ENCODE measurements at places on chromosomes 6 and 20.
A peak's percentile ranks its signal among the peaks of the same experiment; 100 is the strongest.

GRCh38 chr6:163651426-163651825 is 236.9 kb downstream of the QKI start:
- no peak for DNase-seq

- DNase-seq = no peak
Observed at GRCh38 chr20:21393166-21393565, 4.2 kb downstream of the NKX2-4 start.

- no peak for DNase-seq
Observed at GRCh38 chr6:17012421-17013225, 89.2 kb upstream of the STMND1 start.

GRCh38 chr6:13978102-13978640 is 53.4 kb downstream of the RNF182 start:
- DNase-seq = no peak

GRCh38 chr6:119865466-119866350 is 516.1 kb upstream of the MAN1A1 start:
- no peak for DNase-seq

DNA sequence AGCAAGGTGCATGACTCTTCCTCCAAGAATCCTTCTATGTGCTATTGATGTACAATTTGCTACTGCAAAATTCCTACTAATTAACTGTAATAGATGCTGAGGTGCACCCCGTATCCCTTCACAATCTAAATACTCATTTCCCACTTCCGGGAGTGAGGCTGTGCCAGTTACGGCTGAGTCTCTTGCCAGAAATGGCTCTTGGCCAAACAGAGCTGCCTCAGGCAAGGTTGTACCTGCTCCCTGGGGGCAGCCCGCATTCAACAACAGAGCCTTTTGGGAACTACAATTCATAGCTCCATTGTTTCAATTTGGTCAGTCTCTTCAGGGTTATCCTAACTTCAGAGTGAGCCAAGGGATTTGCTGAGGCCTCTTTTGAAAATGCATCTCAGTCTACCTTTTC is 789.8 kb upstream of the MAP3K7 start:
- no peak for DNase-seq

GRCh38 chr20:34546751-34547181 is 11.8 kb upstream of the MAP1LC3A start:
- DNase-seq = no peak

DNA sequence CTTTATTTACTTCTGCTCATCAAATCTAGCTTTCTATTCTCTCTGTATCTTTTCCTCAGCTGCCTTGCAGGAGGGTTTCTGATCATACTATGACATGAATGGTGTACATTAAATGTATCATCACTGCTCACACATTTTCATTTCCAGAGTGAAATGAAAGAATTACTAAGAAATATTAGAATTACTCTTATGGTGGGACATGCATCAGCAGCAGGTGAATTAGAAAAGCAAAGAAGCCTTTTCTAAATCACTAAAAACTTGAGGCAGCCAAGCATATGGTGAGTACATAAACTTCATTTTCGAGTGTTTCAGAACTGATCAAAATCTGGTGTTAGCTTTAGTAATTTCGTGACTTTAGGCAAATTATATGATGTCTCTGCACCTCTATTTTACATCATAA is 23.6 kb downstream of the IL17A start:
- no peak for DNase-seq

DNA sequence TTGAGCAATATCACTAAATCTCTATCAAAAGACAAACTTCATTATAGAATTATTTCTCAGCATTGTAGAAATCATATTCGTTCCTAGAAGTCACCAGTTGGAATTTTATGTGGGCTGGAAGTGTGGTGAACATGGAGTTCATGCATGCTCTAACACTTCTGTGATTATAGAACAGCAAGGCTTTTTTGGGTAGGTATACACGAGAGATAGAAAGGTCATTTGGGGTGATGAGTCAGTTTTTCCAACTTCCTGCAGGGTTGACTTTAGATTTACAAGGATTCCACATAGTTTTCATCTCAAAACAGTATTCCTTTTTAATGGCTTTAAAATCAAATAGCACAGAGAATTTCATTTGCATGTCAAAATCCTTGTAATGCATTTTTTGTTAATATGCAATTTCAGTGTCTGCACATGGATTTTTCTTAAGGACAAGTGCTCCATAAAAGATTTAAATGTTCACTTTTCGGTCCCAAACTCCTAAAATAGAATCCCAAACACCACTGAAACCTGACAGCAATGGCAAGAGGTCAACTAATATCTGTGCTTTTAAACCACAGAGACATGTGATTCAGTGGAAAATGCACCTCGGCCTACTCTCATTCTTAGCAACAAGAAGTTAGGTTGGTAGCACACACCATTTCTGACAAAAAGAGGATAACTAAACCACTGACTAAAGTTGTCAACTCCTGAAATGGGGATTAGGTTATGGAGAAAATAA is 211.0 kb downstream of the MOXD1 start:
- DNase-seq = no peak

- no peak for DNase-seq
Observed at GRCh38 chr6:160039441-160039840, 70.6 kb downstream of the IGF2R start.

- DNase-seq = no peak
Observed at GRCh38 chr6:118101831-118102345, 194.8 kb downstream of the SLC35F1 start.

GRCh38 chr20:21395666-21396598 is 1.4 kb downstream of the NKX2-4 start:
- DNase-seq = no peak

DNA sequence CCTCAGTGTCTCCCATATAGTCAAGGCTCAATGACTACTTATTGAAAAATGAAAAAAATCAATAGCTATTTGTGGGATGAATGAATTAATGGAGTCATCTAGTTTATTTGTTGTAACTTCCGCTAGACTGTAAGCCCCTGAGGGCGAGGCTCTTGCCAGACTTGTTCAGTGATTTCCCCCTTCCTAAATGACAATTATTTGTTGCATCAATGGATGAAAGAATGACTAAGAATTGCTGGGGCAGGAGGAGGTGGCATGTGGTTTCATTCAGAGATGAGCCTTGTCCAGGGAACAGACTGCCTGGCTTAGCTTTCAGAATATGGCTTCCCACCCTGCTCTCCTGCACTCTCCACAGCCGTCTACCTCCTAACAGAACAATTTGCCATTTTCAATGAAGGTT is 1.1 kb upstream of the PRELID3B start:
- no peak for DNase-seq

GRCh38 chr6:126026001-126026400 is 39.7 kb downstream of the TRMT11 start:
- DNase-seq = no peak

DNA sequence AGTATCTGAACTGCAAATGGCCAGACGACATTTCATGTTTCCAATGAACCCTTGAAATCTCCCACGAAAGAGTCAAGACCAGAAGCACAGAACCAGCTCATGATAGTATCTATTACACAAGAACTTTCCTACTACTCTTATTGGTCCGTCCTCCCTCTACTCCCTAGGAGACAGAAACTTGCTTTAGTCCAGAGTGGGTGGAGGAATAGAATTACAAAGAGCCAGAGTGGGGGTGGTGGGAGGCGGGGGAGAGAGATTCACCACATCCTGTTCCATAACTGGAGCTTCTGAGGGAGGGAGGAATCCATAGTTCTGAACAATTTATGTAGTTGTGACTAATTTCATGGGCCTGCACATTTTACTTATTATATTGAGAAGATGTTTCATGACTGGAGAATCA is 18.5 kb upstream of the WFDC10A start:
- no peak for DNase-seq

DNA sequence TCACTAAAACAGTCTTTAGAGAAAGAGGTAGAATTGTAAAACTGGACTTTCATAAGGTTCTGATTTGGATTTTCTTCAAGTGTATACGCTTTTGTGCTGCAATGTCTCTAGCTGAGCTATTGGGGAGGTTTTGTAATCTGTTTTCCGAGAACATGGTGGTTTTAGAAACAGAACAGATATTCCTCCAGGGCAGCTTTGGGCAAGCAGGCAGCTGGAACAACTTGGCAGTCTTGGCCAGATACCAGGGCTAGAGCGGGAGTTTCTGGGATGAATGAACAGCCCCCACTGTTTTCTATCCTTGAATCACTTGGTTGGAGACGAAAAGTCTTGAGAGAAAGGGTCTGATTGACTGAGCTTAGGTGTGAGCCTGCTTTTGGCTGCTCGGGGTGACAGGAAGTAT is 17.1 kb upstream of the ARMC2 start:
- DNase-seq = no peak

- DNase-seq = no peak
Observed at GRCh38 chr6:78831492-78831891, 35.9 kb upstream of the IRAK1BP1 start.

GRCh38 chr6:33636655-33637054 is 15.5 kb downstream of the ITPR3 start:
- no peak for DNase-seq

DNA sequence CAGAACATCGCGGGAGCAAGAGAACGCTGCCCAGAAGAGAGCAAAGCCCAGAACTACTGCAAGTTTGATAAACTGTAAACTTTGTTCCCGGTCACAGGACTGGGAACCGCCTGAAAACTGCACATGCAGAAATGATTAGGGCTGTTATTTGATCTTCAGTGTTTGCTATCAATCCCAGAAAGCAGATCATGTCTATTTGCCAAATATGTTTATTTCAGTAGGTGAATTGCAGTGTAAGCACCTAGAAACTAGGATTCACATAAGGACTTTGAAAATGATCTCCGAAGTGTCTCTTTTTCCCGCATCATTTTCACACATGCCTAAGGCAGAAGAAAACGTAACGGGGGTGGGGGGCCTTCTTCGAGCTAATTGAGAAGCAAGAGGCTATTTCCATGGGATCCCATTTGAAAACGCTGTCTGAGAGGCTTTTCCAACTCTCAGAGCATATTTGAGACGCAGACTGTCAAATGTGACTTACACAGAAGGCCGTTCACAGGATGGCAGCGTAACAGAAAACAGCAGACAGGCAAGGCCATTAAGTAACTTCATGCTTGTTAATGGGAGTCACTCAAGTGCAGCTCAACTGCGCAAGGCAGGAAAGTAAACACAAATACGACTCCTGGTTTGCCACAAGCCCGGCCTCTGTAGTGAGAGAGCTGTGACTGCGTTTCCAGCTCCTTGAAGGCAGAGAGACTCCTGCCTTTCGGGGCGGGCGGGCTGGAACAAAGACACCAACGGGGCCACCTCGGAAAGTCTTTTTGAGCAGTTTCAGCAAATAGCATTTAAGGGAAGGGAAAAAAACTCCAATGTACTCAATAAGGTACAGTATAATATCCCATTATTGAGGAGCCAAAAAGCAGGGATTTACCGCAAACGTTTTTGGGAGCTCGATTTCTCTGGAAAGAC is 144.7 kb upstream of the ZNF217 start:
- peak; percentile 54 for DNase-seq

GRCh38 chr6:145689529-145689928 is 45.8 kb downstream of the EPM2A start:
- no peak for DNase-seq

DNA sequence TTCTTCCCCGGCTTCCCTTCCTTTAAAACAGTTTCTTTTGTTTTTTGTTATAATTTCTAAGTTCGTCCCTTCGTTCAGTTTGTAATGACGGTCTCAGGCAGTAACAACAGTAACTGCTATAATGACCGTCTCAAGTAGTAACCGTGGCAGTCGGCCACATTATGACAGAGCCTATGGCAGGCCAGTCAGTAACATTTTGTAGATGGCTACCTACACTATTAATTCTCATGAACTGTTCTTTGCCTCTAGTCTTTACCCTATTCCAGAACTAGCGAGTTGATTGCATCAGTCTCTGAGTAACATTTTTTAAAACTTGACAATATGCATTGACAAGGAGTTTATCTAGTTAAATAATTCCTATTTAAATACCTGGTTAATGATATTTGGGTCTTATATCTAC is 43.0 kb upstream of the ADGRG6 start:
- no peak for DNase-seq

DNA sequence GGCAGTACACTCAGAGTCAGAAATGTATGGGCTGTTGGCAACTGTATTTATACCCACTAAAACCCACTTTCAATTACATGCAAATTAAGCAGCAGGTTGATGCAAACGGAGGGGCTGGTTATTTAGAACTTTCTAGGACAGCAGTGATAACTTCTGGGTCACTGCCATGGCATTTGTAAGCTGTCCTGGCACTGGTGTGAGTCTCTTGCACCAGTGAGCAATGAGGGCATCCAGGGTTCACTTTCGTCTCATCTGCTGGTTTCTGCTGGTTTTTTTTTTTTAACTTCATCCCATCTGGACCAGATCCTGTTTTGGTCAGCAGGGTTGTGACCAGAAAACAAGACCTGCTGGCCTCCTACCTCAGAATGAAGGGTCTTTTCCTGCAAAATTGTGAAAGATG is 49.2 kb downstream of the CDH26 start:
- no peak for DNase-seq

DNA sequence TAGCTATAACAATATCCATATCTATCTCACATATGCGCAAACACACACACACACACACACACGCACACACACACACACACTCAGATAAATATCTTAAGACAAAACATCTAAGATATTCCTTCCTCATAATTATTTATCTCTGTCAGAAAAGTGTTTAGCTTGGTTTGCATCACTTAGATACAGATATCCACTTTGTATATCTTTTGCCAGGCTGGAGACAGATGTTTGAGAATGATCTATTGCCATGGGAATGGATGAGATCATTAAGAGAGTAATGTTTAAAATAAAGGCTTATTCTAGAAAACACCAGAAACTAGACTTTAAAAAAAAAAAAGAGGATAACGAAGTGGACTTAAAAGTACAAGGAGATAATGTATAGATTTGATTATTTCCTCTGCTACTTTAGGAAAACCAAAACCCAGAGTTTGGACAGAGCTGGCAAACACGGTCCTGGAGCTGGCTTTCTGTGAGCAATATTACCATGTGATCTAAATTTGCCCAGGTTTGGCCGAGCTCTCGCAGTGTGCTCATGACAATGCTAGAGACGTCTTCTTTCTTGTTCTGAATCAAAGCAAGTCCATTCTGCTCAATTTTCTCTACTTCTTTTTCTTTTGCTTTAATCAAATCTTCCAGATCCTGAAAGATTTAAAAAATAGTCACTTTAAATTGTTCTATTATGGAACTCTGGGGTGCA is 411.8 kb downstream of the SYNE1 start:
- DNase-seq = no peak

GRCh38 chr20:57616143-57616951 is 3.9 kb downstream of the ZBP1 start:
- DNase-seq = no peak

DNA sequence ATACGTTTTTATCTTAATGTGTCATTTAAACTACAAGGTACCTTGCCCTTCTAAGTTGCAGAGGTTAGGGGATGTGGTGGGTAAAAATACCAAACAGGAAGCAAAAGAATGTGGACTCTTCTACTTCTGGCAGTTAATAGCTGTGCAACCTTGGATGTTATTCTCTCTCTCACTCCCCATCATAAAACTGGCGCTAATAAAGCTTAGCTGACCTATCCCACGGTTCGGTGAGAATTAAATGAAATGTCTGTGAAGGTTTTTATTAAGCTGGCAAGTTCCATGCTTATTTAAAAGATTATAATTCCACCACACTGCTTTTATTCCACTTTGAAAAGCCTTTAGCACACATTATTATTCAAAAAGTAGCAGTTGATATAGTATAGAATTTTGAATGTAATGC is 127.8 kb upstream of the SLC22A23 start:
- no peak for DNase-seq

GRCh38 chr20:53829724-53830521 is 236.3 kb upstream of the ZNF217 start:
- no peak for DNase-seq

All from left ventricle myocardium inferior (tissue), 1 donor.